ENCODE measurements at places on chromosomes 1 and 21. TPM values are rescaled to one million over a fixed set of nuclear protein-coding genes. Genes with fewer than 3 reads are reported as not detected.

Gene ACTL8
- total RNA-seq: not detected

Gene CAPN8
- total RNA-seq: 0.29 TPM

Gene S100A3
- not detected for total RNA-seq

Gene FCRL5
- total RNA-seq: 35.0 TPM

Gene MROH7
- total RNA-seq: not detected

Gene CD5L
- total RNA-seq: 0.17 TPM

Gene S100A7A
- not detected for total RNA-seq

Gene ANGPTL3
- total RNA-seq: not detected

Gene TSTD1
- 94.4 TPM for total RNA-seq

Gene CRYAA
- not detected for total RNA-seq

Gene KRTAP12-1
- not detected for total RNA-seq

Gene LCE1C
- total RNA-seq: not detected

Gene REN
- total RNA-seq: not detected

Gene INTS11
- total RNA-seq: 149 TPM

Gene SNX7
- not detected for total RNA-seq

Gene TMEM82
- not detected for total RNA-seq

Gene ESRRG
- not detected for total RNA-seq

Gene MTARC1
- 2.9 TPM for total RNA-seq

Gene TFF2
- not detected for total RNA-seq

Gene GNG4
- total RNA-seq: 0.52 TPM

Gene LEFTY2
- not detected for total RNA-seq

Gene UMODL1
- total RNA-seq: 0.36 TPM

Gene CFAP57
- 0.15 TPM for total RNA-seq

Gene LRRC53
- not detected for total RNA-seq

Gene TNNI3K
- total RNA-seq: 0.52 TPM

Gene DIO1
- not detected for total RNA-seq

Gene ADCY10
- total RNA-seq: 0.15 TPM

Gene C1QB
- total RNA-seq: not detected

Gene KIF14
- total RNA-seq: 0.15 TPM
